Urinary bladder (tissue), 4 donors: ENCODE measurements at places on chromosomes 7 and 10. TPM values are rescaled to one million over a fixed set of nuclear protein-coding genes. Genes with fewer than 3 reads are reported as not detected.

GRCh38 chr10:69749178-69750010, 52.3 kb upstream of the COL13A1 start:
- no peak for DNase-seq

DNA sequence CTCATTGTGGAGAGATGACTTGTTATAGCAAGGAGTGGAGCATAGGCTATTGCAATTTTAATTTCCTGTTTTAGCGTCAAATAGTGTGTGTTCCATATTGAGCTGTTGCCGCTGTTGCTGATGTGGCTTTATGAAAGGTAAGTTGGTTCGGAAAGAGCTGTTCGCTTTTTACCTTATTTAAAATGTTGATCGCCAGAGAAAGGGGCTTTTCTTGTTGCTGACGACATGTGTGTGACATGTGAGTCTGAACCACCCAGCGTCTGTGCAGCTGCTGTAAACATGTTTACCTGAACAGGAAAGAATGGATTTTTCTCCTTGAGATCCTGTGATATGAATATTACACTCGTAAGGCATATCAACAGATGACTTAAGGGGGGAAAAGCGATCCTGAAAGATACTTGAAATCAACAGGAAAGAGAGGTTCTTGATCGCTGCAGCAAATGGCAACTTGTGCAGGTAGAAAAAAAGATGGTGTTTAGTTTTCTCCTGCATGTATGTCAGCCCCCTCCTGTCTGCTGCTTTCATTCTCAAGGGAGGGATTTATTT, 2.5 kb downstream of the ZEB1 start:
- DNase-seq, result peak; percentile 3

Gene GPNMB
- 48.1 TPM for total RNA-seq

- no peak for DNase-seq
Observed at GRCh38 chr7:77899516-77899915, 100.9 kb downstream of the PHTF2 start.

DNA sequence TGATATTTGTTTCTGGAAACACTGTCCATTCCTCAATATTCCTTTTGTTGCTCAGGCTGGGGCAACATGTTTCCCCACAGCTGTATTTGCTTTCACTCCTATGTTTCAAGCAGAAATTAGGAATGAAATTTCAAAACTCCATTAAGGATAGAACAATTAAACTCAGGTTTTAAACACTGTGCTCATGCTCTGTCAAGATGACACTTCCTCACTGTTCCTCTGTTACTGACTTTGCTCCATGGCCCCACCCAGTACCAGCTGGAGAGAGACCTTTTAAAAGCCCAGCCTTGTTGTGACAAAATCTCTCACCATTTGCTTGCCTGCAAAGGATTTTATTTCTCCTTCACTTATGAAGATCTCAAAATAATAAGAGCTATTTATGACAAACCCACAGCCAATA, 197.4 kb downstream of the ELMO1 start:
- no peak for DNase-seq

Gene CYP3A4
- total RNA-seq, result not detected

Gene PLEKHS1
- 0.42 TPM for total RNA-seq

Gene ADAMTS14
- 13.7 TPM for total RNA-seq

Gene SPDYE2B
- not detected for total RNA-seq

DNA sequence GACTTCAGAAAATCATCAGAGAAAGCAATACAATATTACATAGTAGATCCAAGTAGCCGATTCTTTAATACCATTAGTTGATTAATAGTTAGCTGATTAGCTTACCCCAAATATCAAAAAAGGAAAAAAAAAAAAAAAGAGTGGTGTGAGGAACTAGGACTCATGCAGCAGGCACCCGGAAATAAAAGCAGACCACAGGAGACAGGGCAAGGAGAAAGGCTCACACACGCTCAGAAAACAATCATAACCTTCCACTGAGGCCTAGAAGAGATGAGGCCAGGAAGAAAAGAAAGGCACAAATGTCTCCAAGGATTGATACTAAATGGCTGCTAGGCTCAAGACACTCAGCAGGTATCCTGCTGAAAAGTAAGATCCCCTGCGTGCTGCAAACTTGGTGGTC, 25.9 kb downstream of the TRDMT1 start:
- no peak for DNase-seq

Gene PRKCQ
- 3.2 TPM for total RNA-seq

DNA sequence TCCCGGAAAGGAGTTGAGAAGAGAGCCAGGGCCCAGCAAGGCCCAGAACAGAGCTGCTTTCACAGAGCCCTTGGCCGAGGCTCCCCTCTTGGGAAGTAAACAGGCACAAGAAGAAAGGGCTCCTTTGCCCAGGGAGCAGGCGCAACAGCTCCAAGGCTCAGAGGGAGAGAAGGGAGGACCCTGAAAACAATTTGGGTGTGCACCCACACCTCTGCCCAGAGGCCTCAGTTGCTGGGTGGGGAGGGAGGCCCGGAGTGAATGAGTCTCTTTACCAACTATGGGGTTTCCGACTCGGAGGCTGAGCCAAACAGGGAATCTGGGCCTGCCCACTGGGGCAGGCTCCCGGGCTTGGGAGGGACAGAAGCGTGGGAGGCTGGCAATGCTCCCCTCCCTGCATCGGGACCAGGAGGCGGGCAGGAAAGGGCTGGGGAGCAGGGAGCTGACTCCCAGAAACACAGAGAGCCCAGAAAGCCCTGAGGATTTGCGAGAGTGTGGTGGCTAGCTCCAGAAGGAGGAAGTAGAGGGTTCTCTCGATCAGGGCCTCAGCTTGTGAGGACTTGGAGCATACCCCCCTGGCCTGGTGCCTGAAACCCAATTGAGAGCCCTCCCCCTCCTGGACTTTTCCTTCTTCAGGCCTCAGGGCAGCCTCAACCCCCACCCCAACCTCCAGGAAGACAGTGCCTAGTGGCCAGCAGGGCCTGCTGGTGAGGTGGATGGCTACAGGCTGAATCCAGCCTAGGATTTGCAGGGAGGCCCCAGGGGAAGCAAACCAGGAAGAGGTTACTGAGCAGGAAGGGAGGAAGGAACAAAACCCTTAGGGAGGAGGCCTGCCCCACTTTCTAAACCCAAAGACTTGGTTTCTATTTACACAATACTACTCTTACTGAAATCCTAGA, 6.2 kb downstream of the C10orf105 start:
- DNase-seq, result no peak

GRCh38 chr7:154906201-154906600, 96.7 kb downstream of the PAXIP1 start:
- no peak for DNase-seq

DNA sequence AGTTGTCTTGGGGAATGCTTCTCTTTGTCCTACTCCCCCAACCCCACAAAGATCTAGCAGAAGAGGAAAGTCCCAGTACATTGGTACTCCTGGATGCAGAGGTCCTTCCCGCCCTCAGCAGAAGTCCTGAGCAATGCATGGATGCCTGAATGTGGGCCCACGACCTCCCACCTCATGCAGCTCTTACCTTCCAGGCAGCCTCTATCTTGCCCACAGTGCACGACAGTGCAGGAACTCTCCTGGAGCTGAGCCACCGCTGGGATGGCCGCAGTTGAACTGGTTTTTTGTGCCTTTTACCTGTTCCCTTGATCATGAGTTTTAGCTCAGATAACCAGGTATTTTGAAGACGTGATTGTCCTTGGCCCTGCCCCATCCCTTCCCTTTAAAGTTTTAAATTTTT, 37.9 kb downstream of the LRRC4 start:
- DNase-seq, result no peak

Gene ZNF503
- total RNA-seq, result 12.1 TPM

DNA sequence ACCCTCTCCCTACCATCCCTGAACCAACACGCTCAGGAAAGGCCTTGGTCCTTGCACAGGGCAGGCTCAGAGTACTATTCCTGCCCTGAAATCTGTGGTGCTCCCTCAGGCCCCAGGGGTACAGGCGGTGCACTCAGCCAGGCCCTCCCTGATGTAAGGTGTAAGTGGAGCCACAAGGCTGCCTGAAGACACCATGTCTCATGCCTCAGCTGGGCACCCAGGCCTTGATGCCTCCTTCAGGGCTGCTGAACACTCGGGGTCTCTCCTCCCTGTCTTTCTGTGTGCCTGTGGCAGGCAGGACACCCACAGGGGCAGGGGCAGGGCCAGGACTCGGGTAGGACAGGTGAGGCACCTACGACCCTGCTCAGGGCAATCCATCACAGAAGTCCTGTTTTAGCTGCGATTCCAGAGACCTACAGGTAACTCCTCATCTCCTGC, 22.9 kb upstream of the ANTXRL start:
- DNase-seq, result no peak

- no peak for DNase-seq
Observed at GRCh38 chr10:65033957-65034356, 1512.8 kb downstream of the REEP3 start.
